ENCODE measurements at places on chromosomes 1 and 21.

GRCh38 chr1:56534130-56534651 lies 45.2 kb downstream of the PLPP3 start:
- no peak for DNase-seq

GRCh38 chr1:3536420-3537195 lies 74.7 kb downstream of the MEGF6 start:
- DNase-seq = no peak

DNA sequence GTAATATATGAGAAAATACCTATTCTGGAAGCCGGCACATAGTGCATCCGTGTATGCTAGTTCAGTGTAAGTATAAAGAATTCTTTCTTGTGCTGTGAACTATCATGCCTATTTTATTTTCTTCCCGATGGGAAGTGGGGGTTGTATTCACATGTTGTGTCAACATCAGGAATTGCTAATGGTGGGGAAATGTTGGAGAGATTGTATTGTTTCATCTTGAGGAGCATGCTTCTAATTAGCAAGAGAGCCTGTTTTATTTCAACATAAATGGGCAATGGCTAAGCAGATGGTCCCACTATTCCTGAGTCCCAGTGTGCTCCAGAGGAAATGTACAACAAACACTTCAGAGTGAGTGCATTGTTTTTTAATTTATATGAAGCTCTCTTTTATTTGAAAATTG lies 485.2 kb downstream of the PLPP3 start:
- DNase-seq = no peak

DNA sequence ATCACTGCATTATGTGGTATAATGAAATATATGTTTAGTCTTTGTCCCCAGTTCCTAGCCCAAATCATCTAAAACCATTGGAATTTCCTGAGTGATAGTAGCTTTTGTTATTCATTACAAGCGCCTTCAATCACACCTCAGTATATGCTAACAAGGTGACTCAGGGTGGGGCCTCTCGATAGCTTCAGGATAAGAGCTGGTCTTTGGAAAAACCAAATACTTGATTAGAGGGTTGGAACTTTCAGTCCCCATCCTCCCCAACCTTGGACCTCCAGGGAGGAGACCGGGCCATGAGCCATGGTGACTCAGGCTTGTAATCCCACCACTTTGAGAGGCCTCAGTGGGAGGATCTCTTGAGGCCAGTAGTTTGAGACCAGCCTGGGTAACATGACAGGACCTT lies 5.1 kb upstream of the BRDT start:
- DNase-seq = no peak

- DNase-seq = no peak
Measured at GRCh38 chr1:82446236-82446635, 645.5 kb downstream of the ADGRL2 start.

- DNase-seq = no peak
Measured at GRCh38 chr1:163076446-163076845, 7.3 kb downstream of the RGS4 start.

DNA sequence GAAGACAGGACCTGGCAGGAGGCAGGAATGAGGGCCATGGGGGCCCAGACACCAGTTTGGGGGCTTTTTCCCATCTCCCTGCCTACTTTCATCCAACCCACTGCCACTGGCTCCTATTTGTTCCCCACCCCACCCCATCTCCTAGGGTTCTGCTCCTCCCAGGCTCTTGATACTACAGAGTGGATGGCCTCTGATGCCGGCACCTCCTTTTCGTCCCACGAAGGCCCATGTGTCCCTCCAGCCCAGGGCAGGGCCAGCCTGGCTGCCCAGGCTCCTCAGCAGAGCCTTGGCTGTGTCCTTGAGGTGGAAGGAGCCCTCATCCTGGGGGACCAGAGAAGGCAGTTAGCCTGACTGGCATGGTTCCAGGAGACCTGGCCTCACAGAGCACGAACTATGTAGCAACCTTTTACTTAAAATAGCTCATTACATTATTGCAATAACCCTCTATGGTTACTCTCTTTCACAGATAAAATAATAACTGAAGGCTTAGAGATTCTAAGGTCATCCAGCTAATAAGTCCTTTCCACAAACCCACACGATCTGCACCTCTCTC lies 3.5 kb downstream of the POMGNT1 start:
- no peak for DNase-seq

GRCh38 chr1:231630558-231631205 lies 4.1 kb downstream of the DISC1 start:
- no peak for DNase-seq

DNA sequence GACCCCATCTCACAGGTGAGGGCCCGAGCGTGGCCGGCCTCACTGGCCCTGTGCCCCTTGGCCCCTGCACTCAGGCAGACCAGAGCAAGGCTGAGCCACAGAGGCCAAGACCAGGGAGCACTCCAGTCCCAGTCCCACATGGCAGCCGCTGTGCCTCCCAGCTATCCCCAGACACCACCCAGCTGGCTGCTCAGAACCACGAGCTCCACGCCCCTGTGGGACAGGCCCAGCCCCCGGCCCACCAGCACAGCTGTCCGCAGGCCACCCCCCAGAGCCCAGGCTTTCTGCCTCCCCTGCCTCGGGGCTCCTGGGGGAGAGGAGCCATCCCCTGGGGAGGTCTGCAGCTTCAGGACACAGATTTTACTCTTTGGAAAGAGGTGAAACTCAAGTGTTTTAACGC lies 9.1 kb upstream of the C1QTNF12 start:
- DNase-seq = no peak

- no peak for DNase-seq
Measured at GRCh38 chr21:41321908-41322495, 5.4 kb downstream of the FAM3B start.

DNA sequence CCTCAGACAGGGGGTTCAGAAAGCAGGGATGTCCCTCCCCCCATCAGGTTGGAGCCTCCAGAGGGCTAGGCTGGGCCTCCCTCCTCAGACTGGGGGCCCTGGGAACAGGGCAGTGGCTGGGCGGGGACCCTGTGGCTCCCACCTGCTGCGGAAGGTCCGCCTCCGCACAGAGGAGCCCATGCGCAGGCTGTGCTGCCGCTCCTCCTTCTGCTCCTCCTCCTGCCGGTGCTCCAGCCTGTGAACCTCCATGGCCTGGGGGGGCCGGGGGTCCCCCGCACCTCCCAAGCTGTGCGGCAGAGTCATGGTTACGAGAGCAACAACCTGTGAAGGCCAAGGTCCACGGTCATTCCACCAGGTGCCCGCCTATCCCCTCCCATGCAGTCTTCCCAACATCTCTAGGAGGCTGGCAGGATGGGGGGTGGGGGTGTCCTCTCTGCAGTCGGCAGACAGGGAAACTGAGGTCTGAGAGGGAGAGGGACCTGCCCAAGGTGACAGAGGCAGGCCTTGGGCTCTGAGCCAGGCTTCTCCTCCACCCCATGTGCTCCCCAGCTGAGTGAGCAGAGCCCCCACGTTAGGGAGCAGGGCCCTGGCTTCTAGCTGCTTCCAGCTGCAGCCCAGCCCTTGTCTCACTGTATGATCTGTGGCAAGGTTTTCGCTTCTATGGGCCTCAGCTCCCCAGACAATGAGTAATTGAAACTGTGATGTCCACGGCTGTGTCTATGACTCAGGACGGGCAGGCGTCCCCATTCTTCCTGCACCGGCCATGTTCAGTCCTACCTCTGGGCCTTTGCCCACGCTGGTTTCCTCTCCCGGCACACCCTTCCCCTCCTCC lies 3.4 kb downstream of the MYOM3 start:
- DNase-seq = no peak

DNA sequence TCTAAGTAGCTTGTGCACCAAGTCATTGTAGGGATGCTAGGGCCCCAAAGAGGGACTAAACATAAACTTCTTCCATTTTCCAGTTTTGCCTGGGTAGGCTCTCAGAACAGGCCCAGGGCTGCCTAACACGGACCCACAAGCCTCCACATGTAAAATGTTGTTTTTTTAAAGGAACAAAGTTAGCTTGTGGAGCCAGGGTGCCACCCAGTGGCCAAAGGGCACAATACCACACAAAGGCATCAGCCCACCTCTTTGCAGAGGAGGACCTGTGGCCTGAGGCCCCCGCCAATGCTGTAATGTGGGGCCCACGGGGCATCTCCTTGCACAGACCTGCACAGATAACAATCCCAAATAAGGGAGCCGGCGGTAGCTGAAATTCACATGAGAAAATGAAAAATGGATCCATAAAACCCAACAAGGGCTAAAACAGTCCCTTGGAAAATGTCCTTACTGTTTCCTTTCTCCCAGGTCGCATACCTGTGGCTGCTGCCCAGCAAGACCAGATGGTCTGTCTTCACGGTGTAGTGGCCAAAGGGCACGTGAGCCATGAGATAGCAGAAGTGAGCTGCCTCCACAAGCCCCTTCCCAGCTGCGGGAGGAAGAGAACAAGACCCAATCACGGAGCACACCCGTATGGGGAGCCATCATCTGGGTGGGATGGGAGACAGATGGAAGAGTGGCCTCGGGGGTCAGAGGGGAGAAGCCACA lies 23.8 kb downstream of the SEC16B start:
- DNase-seq = peak; percentile 47

GRCh38 chr1:154405747-154406571 lies 816 bp downstream of the IL6R start:
- DNase-seq = no peak

DNA sequence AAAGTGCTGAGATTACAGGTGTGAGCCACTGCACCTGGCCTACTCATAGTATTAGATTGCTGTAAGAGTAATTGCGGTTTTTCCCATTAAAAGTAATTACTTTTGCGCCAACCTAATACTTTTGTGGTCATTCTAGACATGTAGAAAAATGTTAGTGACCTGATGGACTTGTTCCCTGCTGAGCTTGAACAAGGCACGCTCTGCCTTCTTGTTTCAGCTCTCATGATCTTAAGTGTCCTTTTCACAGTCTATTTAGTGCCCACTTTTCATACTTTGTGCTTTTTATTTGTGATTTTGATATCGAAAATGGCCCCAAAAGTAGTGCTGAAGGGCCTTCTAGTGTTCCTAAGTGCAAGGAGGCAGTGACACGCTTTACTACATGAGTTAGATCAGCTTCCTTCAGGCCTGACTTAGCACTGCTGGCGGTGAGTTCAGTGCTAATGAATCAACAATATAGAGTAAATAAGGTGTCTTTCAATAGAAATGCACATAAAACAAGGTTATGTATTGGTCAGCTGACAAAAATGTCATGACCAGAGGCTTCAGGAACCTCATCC lies 5.6 kb upstream of the RD3 start:
- no peak for DNase-seq

- DNase-seq = no peak
Measured at GRCh38 chr1:75764057-75764655, 21.9 kb upstream of the RABGGTB start.

DNA sequence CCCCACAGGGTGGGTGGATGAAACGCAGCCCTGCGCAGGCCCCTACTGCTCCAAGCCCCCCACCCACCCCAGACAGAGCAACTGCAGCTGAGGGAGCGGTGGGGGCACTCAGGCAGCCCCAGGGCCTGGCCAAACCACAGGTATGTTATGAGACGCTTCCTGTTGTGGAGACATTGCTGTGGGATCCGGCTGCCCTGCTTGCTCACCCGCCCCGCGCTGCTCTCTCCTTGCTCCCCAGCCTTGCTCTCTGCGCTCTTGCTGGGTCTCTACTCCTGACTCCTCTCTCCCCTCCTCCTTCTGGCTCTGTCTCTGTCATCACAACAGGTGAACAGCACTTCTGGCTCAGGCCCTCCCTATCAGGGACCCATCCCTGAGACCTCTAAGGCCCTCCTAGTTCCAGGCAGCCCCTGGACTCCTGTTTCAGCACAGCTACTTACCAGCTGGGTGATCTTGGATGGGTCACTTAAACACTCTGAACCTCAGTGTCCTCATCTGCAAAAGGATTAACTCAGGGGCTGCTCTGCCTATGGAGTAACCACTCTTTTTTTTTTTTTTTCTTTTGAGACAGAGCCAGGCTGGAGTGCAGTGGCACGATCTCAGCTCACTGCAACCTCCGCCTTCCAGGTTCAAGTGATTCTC lies 15.9 kb downstream of the COL8A2 start:
- no peak for DNase-seq

GRCh38 chr1:62436039-62436465 lies 797 bp upstream of the USP1 start:
- DNase-seq = no peak

DNA sequence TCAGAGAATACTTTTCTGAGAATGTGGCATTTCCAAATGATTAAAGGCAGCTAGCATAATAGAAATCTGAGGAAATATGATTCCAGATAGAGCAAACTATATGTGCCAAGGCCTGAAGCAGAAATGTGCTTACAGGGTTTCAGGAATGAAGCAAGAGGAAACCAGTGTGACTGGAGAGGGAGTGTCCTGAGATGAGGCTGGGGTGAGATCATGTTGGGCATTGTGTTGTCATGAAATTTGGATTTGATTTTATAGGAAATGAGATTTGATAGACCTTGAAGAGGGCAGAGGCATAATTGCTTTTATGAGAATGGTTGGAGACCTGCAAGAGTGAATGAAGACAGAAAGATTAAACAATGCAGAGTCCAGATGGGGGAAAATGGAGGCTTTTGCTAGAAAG lies 338.1 kb upstream of the SNX7 start:
- no peak for DNase-seq

DNA sequence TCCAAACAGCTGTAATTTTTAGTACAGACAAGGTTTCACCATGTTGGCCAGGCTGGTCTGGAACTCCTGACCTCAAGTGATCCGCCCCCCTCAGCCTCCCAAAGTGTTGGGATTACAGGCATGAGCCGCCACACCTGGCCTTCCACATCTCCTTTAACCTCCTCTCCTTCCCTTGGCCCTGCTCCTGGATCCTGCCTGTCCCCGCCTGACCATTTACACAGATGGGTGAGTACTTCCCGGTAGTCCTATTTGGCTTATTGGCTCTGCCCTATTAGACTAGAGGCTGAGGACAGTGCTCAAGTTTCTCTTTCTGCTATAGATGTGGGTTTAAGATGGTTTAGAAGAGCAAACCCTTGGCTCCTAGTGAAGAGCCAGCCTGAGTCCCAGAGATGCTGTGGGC lies 7.1 kb downstream of the PTPN7 start:
- DNase-seq = no peak

DNA sequence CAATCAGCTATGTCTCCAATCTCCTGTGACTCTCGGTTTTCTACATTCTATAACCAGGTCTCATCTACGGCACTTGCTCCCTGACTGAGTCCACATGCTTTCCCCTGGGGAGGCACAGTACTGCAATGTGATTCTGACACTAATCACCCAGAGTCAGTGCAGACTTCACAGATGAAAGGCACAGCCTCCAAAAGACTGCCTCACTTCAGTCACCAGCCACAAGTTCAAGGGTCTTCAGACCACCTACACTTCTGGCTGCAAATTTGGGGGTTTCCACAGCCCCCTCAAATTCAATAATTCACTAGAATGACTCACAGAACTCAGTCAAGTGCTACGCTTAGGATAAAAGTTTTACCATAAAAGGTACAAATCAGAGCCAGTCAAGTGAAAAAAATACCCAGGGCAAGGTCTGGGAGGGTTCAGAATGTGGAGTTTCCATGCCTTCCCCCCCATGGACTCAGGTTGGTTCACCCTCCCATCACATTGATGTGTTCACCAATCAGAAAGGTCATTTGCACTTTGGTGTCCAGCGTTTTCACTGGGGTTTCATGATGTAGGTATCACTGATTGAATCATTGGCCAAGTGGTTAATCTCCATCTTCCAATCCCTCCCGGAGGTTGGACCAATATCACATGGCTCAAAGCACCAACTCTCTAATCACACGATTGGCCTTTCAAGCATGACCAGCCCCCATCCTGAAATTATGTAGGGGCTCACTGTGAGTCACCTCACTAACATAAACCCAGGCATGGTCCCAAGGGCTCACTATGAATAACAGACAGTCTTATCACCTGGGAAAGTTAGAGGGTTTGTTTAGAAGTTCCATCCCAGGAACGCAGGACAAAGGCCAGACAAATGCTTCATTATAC lies 182.9 kb upstream of the CAMK1G start:
- no peak for DNase-seq

- DNase-seq = no peak
Measured at GRCh38 chr1:77543822-77544448, 138.5 kb downstream of the ZZZ3 start.

Data from HuH-7.5 (cell line).